ENCODE measurements at places on chromosomes 7 and 10. TPM values are rescaled to one million over a fixed set of nuclear protein-coding genes. Genes with fewer than 3 reads are reported as not detected.

DNA sequence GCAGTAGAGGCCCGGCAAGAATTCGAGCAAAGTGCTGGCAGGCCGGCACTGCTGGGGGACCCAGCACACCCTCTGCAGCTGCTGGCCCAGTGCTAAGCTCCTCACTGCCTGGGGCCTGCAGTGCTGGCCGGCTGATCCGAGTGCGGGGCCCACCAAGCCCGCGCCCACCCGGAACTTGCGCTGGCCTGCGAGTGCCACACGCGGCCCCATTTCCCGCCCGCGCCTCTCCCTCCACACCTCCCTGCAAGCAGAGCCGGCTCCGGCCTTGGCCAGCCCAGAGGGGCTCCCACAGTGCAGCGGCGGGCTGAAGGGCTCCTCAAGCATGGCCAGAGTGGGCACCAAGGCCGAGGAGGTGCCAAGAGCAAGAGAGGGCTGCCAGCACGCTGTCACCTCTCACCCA, 3.1 kb downstream of the DYDC2 start:
- peaks cover 2% of the 10 kb centered on the region for H3K4me1 ChIP-seq
- peaks cover 38% of the 10 kb centered on the region for H3K27me3 ChIP-seq
- no peak for DNase-seq
- H3K27ac ChIP-seq = no peak overlapping the region
- H3K36me3 ChIP-seq = no peaks in the 10 kb centered on the region

DNA sequence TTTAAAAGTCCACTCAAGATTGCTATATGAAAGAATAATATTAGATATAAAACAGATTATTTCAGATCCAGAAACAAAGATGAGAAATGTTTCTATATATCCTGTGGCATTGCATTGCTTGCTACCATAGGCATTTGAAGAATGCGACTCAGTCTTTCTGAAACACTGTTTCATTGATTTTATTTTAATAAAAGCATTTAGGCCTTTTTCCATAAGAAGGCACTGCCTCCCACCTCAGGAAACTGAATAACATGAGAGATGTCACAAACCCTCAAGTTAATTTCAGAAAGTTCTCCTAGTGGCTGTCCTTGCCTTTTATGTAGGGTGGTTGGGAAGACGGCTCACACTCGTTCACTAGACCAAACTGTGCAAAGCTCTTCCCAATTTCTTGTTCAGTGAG, 23.3 kb downstream of the PRPS1L1 start:
- no peaks in the 10 kb centered on the region for H3K36me3 ChIP-seq
- no peak for DNase-seq
- no peaks in the 10 kb centered on the region for H3K4me1 ChIP-seq
- H3K27ac ChIP-seq = no peak overlapping the region
- H3K4me3 ChIP-seq = no peak overlapping the region
- H3K27me3 ChIP-seq = no peaks in the 10 kb centered on the region

DNA sequence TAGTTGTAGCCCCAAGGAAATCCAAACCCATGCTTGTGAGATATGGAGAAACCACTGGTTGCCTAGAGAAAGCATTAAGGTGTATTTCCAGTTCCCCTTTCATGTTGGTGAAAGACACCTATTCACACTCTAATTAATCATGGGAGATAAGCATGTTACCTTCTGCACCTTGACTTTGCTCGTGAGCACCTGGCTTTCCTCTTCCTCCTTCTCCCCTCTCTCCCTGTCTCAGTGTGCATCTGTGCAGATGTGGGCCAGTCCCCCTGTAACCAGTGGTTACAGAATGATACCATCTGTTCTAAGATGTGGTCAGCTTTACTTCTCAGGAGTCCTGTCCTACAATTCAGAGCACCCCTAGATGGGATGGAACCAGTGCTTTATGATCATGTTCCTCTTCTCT, 160.6 kb downstream of the LCOR start:
- H3K27ac ChIP-seq = no peak overlapping the region
- H3K4me3 ChIP-seq = no peak overlapping the region
- no peaks in the 10 kb centered on the region for H3K27me3 ChIP-seq
- no peaks in the 10 kb centered on the region for H3K36me3 ChIP-seq
- DNase-seq = no peak

- DNase-seq = no peak
- no peaks in the 10 kb centered on the region for H3K27me3 ChIP-seq
- H3K4me1 ChIP-seq = no peaks in the 10 kb centered on the region
- H3K27ac ChIP-seq = no peak overlapping the region
These were observed 227.1 kb downstream of the AGMO start for GRCh38 chr7:15334536-15335263.

GRCh38 chr7:43888993-43889945, 17.1 kb downstream of the URGCP start:
- peaks cover 13% of the 10 kb centered on the region for H3K4me1 ChIP-seq
- H3K4me3 ChIP-seq = no peak overlapping the region
- H3K36me3 ChIP-seq = peaks cover 11% of the 10 kb centered on the region

- H3K36me3 ChIP-seq = no peaks in the 10 kb centered on the region
- peaks cover 66% of the 10 kb centered on the region for H3K27me3 ChIP-seq
- peaks cover 36% of the 10 kb centered on the region for H3K4me1 ChIP-seq
These were observed 125.8 kb downstream of the CUBN start for GRCh38 chr10:17003651-17004286.

- no peak for DNase-seq
- H3K4me3 ChIP-seq = no peak overlapping the region
- no peaks in the 10 kb centered on the region for H3K27me3 ChIP-seq
- peaks cover 16% of the 10 kb centered on the region for H3K36me3 ChIP-seq
These were observed 27.7 kb upstream of the DDC start for GRCh38 chr7:50592940-50593339.

DNA sequence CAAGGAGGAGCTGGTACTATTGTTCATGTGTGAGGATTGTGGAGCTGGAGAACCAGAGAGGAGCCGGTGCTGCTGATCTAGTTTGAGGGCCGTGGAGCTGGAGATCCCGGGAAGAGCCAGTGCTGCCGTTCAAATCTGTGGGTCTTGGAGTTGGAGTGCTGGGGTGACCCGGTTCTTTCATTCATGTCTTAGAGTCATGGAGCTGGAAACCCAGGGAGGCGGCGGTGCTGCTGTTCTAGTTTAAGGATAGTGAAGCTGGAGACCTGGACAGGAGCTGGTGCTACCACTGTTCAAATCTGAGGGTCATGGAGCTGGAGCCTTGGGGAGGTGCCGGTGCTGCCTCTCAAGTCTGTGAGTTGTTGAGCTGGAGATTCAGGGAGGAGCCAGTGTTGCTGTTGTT, 88.5 kb upstream of the ZNF479 start:
- DNase-seq = no peak
- no peaks in the 10 kb centered on the region for H3K4me1 ChIP-seq
- no peak overlapping the region for H3K4me3 ChIP-seq
- no peak overlapping the region for H3K27ac ChIP-seq
- no peaks in the 10 kb centered on the region for H3K27me3 ChIP-seq

- no peak for DNase-seq
- H3K27ac ChIP-seq = no peak overlapping the region
- H3K4me1 ChIP-seq = peaks cover 5% of the 10 kb centered on the region
- no peak overlapping the region for H3K4me3 ChIP-seq
- H3K36me3 ChIP-seq = peaks cover 4% of the 10 kb centered on the region
These were observed 35.2 kb upstream of the KLF6 start for GRCh38 chr10:3820255-3820654.

DNA sequence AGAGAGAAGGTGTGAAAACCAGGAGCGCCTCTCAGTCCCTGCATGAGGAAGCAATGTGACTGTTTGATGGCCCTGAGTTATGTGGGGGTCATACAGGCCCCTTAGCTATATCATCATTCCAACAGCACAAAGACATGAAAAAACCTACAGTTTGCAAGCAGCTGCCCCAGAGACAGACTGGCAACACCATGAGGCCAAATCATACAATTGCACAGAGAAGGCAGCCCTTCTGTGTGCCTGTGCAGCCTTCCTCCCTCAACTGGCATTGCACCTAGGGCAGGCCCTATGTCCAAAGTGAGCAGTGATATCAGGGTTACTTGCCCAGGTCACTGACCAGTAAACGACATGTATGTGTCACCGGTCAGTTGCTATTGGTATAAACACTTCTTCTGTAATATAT, 41.6 kb downstream of the GPRIN2 start:
- no peak overlapping the region for H3K27ac ChIP-seq
- H3K4me3 ChIP-seq = no peak overlapping the region
- H3K27me3 ChIP-seq = peaks cover 4% of the 10 kb centered on the region
- H3K4me1 ChIP-seq = no peaks in the 10 kb centered on the region

DNA sequence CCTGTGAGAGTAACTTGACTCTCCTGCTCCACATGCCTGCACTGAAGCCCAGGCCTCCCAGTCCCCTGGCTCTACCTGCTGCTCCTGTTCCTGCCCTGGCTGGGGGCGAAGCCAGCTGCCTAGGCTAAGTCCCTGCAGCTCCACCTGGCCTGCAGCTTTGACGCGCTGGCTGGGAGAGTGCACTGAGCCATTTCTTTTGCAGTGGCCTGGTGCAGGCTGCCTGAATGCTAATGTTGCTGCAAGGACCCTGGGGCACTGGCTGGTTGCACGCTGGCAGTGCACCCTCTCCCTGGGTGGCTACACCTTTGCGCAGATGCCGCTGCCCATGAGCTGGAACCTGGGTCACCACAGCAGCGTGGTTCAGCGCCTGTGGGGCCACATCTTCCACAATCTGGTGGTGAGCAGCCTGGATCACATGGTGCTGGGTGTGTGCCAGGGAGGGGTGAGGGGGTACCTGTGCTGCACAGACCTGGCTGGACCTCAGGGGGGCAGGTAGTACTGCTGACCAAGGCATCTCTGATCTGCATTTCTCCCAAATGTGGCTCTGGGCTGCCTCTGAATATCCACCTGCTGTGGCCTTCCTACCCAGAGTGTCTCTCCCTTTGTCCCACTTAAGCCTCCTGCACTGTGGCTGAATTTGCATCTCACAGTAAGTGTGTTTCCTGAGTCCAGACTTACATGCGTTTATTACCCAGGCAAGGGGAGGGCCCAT, 20.0 kb downstream of the IMPDH1 start:
- no peak overlapping the region for H3K4me3 ChIP-seq
- DNase-seq = no peak
- H3K4me1 ChIP-seq = no peaks in the 10 kb centered on the region
- no peaks in the 10 kb centered on the region for H3K36me3 ChIP-seq
- H3K27me3 ChIP-seq = peaks cover 3% of the 10 kb centered on the region

DNA sequence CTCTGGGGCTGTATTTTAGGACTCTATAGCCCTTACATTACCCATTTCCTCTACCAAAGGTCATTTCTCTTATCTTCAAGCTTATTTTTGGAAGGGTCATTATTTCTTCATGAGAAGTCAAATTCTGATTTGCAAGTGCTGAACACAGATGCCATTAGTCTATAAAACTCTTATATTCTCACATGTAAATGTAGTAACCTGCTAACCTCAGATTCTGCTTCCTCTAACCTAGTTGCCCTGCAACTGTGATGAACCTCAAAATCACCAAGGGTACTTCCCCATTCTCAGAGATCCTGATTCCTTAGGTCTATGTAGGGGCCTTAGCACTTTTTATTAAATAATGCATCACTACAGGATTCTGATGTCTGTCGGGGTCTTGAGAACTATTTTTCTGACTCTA, 6.3 kb downstream of the FAS start:
- peak overlapping the region; percentile 38 for H3K27ac ChIP-seq
- no peak overlapping the region for H3K4me3 ChIP-seq
- H3K27me3 ChIP-seq = no peaks in the 10 kb centered on the region
- H3K4me1 ChIP-seq = peaks cover 72% of the 10 kb centered on the region

- H3K4me3 ChIP-seq = no peak overlapping the region
- no peak for DNase-seq
- H3K36me3 ChIP-seq = no peaks in the 10 kb centered on the region
- H3K4me1 ChIP-seq = peaks cover 47% of the 10 kb centered on the region
These were observed 111.2 kb upstream of the KLF6 start for GRCh38 chr10:3896161-3896560.

- H3K36me3 ChIP-seq = no peaks in the 10 kb centered on the region
- no peak for DNase-seq
- H3K4me3 ChIP-seq = no peak overlapping the region
These were observed 1336.0 kb upstream of the CELF2 start for GRCh38 chr10:9681655-9682054.

DNA sequence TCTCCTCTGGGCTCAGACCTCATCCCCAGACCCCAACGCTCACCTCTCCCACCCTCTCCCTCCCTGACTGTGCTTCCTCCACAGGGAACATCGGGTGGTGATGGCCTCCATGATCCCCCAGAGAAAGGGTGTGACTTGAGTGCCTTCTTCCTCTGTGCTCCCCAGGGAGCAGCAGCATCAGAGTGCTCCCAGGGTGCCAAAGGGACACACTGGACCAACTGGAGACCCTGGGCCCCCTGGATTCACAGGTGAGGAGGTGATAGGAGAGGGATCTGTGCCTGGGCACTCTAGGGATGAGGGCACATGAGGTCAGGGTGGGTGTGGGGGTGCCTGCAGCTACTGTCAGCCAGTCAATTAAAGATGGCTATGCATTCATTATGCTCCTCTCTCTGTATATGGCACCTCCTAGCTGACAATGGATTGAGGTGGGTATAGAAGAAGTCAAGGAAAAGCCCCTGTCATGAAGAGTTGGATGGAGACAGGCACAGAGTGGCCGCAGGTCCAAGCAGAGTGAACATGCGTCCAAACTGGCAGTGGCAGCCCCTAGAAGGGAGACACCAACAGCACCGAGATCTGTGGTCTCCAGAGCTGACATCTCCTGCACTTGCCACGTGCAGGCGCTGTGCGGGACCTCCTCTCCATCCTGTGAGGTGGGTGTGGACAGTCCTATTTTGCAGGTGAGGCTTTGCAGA, 15.5 kb upstream of the VOPP1 start:
- no peak for DNase-seq
- H3K27me3 ChIP-seq = peaks cover 15% of the 10 kb centered on the region
- H3K4me3 ChIP-seq = no peak overlapping the region
- H3K27ac ChIP-seq = no peak overlapping the region

GRCh38 chr7:12386313-12386740, 17.3 kb downstream of the VWDE start:
- no peak for DNase-seq
- no peaks in the 10 kb centered on the region for H3K27me3 ChIP-seq
- H3K36me3 ChIP-seq = no peaks in the 10 kb centered on the region
- no peaks in the 10 kb centered on the region for H3K4me1 ChIP-seq

DNA sequence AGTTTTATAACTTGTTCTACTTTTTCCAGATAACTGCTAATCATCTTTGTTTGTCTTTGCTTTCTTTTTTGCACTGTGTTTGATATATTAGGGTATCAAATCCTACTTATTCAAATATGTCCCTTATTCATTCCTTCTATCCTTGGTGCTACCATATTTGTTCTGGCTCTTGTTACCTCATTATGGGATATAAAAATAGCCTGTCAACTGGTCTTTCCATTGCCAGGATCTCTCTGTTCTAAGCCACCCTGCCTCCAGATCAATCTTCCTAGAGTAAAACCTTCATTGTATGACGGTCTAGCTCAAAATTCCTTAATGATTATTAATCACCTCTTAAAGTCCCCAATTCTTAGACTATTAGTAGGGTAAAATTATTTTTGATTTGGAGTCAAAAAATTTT, 25.2 kb downstream of the MET start:
- H3K4me3 ChIP-seq = no peak overlapping the region
- no peaks in the 10 kb centered on the region for H3K36me3 ChIP-seq
- H3K27me3 ChIP-seq = peaks cover 2% of the 10 kb centered on the region
- DNase-seq = no peak
- H3K4me1 ChIP-seq = no peaks in the 10 kb centered on the region
- H3K27ac ChIP-seq = no peak overlapping the region

GRCh38 chr10:8054494-8055407, at the start of gene GATA3:
Gene GATA3, plus strand, starts transcription at chr10:8054688. Its CDS starts 968 bp downstream, at chr10:8055656.
- DNase-seq = peak; percentile 89
- peak within 1 kb of the TSS; percentile 97 for H3K4me3 ChIP-seq
- peaks cover 20% of the 10 kb centered on the region for H3K4me1 ChIP-seq
- H3K27me3 ChIP-seq = no peaks in the 10 kb centered on the region
- peak within 1 kb of the TSS; percentile 99 for H3K27ac ChIP-seq

- H3K36me3 ChIP-seq = peaks cover 39% of the 10 kb centered on the region
- peak within 1 kb of the TSS; percentile 91 for H3K4me3 ChIP-seq
- peak; percentile 46 for DNase-seq
- H3K4me1 ChIP-seq = peaks cover 45% of the 10 kb centered on the region
These were observed at the start of gene CALHM2 for GRCh38 chr10:103451831-103452505. Gene CALHM2, minus strand, starts transcription at chr10:103452370. Its CDS starts 2,429 bp downstream, at chr10:103449941.

Gene CACNA2D1
- not detected for total RNA-seq

Gene CCDC172
- total RNA-seq = not detected

Gene TMEM130
- not detected for total RNA-seq
